ENCODE measurements at places on chromosomes 6 and 20. TPM values are rescaled to one million over a fixed set of nuclear protein-coding genes. Genes with fewer than 3 reads are reported as not detected.

DNA sequence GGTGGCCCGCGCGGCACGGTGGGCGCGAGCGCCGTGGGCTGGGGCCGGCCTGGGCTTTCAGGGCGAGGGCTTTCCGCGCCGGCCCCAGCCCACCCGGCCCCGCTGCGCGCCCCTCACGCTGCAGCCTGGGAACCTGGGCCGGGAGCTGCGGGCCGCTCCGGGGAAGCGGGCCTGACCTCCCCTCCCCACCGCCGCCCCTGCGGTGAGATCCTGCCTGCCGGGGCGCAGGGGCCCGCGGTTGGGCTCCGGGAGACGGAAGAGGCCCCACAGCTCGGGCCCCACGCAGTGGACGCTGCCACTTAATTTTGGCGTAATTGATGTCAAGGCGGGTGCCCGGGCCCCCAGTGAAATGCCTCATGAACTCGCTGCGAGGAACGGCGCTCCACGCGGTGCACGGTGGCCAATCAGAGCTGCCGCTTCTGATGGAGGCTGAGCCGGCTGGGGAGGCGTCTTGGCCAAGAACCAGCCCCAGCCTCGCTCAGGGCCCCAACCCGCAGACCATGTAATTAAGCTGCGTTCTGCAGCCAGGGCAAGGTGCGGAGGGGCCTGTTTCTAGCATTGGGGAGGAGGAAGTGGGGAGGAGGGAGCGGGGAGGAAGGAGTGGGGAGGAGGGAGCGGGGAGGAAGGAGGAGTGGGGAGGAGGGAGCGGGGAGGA is 96.1 kb upstream of the BHLHE23 start:
- no peak for DNase-seq

DNA sequence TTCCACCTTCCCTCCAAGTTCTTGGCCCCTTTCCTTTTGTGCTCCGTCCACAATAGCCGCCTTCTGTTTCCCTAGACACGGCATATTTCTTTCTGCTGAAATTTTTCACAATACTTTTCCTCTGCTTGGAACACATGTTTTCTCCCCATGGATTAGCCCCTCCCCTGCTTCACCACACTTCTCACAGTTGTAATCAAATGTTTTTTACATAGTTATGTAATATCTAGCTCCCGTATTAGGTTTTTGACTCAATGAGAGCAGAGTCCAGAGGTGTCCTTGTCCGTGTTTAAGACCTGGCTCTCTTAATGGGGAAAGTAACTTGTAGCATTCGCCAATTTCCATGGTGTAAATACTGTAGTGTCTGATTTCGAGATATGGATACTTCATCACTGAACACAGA is 34.7 kb downstream of the PLCB1 start:
- no peak for DNase-seq

DNA sequence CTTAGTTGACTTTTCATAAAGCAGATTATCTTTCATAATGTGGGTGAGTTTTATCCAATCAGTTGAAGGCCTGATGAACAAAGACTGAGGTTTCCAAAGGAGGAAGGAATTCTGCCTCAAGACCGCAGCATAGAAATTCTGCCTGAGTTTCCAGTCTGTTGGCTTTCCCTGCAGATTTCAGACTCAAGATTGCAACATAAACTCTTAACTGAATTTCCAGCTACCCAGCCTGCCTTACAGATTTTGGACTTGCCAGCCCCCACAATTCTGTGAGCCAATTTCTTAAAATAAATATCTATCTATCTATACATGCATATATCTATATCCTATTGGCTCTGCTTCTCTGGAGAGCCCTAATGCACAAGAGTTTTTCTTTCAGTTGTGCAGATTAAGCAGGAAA is 57.3 kb upstream of the SMLR1 start:
- DNase-seq = no peak

DNA sequence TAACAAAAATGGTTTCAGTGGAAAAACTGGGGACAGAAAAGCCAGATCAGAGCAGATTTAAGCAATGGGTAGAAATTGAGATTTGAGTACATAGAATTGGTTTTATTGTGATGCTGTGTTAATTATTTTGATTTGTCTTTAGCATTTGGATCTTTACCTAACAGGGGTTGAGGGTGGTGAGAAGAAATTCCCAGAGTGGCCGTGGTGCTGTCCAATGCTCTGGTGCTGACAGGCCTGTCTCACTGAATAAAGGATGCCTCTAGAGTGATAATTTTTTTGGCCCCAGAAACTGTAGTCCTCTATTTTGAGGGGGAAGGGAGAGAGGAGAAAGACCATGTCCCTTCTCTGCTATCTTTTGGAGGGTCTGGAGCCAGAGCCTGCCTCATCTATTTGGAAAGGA is 79.1 kb downstream of the LYRM2 start:
- DNase-seq = no peak

GRCh38 chr20:9626357-9626756 is 112.0 kb downstream of the LAMP5 start:
- DNase-seq = no peak

DNA sequence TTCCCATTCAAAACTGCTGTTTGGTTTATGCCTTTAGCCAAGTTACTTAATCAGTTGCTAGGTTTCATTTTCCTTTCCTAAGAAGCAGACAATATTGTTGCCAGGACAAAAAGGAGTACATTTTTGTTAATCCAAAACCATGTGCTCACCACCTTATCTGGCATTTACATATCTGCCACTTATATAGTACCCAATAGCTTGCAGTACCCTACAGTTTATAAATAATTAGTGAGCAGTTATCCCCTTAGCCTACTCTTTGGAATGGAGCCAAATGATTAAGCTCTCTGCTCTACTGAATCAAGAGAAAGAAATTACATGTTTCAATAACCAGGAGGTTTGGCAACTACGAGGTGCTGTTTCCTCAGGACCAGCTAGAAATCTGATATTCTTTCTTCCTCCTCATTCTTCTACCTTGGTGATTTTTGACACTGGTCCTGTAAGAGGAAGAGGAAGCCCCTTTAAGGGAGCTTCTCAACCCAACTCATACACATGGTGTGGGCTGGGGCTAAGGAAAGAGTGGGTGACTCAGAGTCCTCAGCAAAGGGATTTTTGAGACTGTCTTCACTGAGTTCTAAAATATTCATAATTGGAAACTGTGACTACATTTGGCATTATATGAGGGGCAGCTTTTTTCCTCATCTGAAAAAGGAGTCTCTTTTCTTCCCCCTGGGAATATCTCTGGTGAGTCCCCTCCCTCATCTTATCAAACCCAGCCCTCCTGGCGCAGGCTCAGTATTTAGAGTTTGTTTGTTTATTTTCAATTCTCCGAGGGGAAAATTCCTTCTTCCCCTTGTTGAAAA is 1.5 kb downstream of the ZNFX1 start:
- DNase-seq = no peak

DNA sequence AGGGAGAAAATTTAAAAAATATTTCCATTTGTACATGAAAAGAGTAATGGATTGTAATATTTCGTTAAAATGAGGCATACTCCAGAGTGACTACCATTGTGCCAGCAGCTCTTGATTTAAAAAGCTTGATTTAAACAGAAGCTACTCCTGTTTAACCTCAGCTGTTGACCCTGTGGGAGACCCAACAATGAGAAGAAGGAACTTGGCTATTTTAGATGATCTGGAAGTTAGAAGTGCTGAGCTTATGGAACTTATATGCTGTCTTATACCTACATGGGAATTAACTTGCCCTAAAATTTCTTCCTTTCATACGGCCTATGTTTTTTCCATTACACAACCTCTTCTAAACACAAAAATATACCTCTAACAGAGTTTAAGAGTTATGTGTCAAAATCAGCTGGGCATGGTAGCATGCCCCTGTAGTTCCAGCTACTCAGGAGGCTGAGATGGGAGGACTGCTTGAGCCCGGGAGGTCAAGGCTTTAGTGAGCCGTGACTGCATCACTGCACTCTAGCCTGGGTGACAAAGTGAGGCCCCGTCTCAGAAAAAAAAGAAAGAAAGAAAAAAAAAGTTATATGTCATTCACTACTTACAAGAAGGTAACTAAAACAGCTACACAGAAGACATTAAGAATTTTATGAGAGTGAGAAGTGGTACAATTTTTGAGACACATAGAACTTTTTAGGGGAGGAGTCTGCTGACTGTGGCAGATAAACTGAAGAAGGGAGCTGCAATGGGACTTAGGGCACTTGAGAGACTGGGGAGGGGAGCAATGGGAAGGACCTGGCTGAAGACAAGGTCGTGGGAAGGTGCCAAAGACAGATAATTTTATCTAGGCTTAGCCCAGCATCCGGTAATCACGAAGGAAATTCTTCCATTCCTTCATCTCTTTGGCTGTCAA is 139.9 kb downstream of the MYB start:
- DNase-seq = no peak

- DNase-seq = no peak
Observed at GRCh38 chr6:57435475-57436160, 118.2 kb downstream of the PRIM2 start.

- DNase-seq = no peak
Observed at GRCh38 chr6:14277405-14277930, 159.9 kb downstream of the CD83 start.

DNA sequence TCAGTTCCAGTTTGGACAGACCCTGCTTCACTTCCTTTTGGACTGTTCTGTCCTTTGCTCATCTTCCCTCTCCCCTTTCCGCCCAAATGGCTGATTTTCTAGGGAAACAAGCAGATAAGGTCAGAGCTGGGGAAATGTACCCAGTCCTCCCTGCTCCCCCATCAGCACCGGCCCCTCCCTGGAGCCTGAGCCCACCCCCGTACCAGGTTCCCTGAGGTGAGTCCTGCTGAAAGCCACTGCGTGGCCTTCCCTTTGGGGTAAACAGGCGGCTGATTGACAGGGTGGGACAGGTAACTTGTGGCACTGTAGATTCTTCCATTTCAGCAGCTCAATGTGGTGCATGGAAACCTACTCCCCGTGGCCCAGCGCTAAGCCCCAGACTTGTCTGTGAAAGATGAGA is 70.5 kb downstream of the NPEPL1 start:
- no peak for DNase-seq

GRCh38 chr6:31969712-31970603 is 2.0 kb downstream of the DXO start:
- DNase-seq = no peak

DNA sequence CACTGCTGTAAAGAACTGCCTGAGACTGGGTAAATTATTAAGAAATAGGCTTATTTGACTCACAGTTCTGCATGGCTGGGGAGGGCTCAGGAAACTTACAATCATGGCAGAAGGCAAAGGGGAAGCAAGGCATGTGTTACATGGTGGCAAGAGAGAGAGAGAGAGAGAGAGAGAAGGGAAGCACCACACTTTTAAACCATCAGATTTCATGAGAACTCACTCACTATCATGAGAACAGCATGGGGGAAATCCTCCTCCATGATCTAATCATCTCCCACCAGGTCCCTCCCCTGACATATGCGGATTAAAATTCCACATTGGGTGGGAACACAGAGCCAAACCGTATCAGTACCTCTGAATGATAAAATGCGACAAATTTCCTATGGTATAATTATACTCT is 203.9 kb upstream of the MARCKS start:
- DNase-seq = no peak

GRCh38 chr6:88983532-88983931 is 20.1 kb upstream of the RNGTT start:
- DNase-seq = no peak

Gene CTCFL
- 10.8 TPM for total RNA-seq

Gene PDE7B
- total RNA-seq = 4.7 TPM
